HAP-1 (cell line): ENCODE measurements at places on chromosomes 12 and 14.

GRCh38 chr12:78726854-78727253 is 137.7 kb upstream of the SYT1 start:
- DNase-seq, result no peak

GRCh38 chr12:13812168-13812567 is 169.2 kb downstream of the GRIN2B start:
- no peak for DNase-seq

DNA sequence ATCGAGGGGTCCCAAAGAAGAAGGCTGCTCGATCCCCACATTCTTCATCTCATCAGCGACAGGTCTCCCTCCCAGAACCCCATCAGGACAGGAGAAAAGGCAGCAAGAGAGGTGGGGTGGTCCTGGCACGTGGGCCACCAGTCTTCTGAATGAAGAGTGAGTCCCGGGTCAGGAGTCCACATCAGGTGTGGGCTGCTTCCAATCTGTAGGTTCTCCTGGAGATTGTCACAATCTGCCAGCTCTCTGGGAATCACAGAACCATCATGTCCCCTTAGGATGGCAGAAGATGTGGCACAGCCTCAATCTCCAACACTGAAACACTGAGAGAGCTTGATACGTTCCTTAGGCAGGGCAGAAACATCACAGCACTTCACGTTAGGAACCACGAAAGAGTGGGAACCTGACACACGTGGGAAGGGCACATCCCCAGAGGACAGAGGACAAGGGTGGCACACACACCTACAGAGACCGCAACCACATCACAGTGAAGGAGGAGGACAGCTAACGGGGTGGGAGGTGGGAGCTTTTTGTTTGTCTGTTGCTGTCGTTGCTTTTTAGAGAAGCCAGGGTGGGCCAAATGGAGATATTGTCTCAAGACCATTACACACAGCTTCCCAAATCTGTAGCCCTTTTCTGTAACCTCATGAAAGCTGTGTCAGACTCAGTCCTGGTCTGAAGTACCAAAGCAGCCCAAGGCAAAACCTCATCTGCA is 284.5 kb downstream of the DPF3 start:
- DNase-seq, result no peak

DNA sequence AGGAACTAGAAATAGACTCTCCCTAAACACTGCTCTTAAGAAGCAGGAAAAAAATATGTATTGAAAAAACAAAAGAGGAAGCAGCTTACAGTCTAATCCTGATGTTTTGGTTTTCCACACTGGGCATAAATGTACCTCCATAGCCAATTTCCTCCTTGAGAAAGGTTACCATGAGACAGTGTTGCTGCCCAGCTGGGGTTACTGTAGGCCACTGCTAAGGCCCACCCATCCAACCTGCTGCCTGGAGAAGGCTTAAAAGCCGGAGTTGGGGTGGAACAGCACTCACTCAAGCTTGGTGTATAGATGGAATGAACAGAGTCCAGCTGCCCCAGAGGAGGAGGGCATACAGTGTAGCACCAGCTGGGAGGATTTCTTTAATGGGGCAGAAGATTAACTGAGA is 41.1 kb downstream of the ERG28 start:
- no peak for DNase-seq
